Stimulated activated CD4-positive, alpha-beta T cell treated with anti-CD3 and anti-CD28 coated beads, Interleukin-2, amount 100 ng/mL, for 4 hours (primary cell): ENCODE measurements at places on chromosomes 5 and 9.

DNA sequence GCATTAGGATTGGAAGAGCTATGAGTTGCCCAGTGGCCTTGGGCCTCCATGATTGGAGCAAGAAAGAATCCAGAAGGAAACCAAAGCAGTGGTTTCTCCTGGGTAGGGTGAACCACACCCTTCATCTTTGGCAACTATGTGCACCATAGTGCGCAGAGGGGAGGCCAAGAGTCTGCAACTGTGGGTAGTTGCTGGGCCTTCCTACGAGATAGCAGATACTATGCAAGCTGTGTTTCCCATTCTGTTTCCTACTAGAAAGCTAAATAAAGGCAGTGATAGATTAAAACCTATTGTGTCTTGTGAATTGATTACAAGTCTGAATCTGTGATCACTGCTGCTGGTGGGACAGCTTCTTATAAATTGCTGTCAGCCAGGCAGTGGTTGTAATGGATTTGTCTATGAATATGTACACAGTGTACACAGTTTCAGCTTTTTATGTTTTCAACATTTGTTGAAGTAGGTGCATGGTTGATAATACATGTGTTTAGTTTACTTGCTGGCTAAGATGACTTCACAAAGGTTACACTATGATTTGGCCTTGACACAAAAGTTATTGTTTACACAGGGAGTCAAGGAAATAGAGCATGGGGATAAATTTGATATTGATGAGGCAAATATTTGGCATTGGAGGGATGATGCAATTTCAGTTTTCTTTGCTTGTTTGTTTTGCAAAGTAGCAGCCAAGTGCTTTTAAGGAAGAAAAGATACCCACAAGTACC lies 23.7 kb upstream of the PDE8B start:
- DNase-seq, result no peak

GRCh38 chr5:68189171-68189570 lies 26.4 kb upstream of the PIK3R1 start:
- DNase-seq, result no peak

- no peak for DNase-seq
Observed at GRCh38 chr5:23139338-23140171, 286.4 kb upstream of the CDH12 start.

DNA sequence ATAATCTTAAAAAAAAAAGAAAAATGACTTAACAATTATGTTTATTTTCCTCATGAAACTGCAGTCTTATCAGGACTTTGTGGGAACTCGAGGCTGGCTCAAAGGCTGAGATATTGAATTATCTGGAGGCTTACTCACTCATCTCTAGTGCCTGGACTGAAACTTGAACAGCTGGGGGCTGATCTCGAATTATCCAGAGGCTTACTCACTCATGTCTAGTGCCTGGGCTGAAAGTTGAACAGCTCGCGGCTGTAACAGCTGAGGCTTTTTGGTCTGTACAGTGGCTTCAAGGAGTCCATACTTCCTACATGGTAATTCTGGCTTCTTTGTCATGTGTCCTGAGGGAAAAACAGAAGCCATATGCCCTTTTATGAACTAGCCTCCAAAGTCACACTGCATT lies 371.9 kb downstream of the CETN3 start:
- DNase-seq, result no peak

DNA sequence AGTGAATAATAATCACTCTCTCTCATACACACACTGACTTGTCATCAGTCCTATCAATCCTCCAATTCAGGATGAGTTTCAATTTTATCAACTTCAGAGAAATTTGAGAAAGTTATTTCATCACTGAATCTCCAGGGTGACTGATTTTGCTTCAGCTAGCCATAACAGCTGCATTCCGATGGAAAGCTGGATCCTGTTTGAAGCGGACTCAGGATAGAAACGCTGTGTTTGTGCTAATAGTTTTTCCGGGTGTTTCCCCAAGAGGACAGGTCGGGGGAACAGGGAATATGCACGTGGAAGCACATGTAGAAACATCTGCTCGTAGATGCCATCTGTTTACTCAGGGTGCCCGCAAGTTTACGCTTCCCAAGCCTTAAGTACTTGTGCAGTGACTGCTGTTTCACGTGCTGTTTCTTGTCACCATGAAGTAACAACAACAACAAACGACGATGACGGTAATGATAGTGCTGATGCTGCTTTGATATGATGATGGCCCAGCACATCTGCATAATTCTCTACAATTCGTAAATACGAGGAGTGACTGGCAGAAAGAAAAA lies 263.7 kb upstream of the DAPK1 start:
- DNase-seq, result no peak

GRCh38 chr5:80608731-80609130 lies 38.7 kb upstream of the ANKRD34B start:
- DNase-seq, result no peak

GRCh38 chr5:108729242-108729615 lies 18.5 kb upstream of the FER start:
- DNase-seq, result no peak

GRCh38 chr5:59491945-59492344 lies 401.6 kb downstream of the PDE4D start:
- DNase-seq, result no peak

- no peak for DNase-seq
Observed at GRCh38 chr9:132504488-132504887, 77.9 kb upstream of the BARHL1 start.

- DNase-seq, result no peak
Observed at GRCh38 chr9:121949364-121949763, 143.7 kb downstream of the TTLL11 start.

- no peak for DNase-seq
Observed at GRCh38 chr5:132510076-132510475, 19.5 kb upstream of the IRF1 start.

- DNase-seq, result no peak
Observed at GRCh38 chr5:67969631-67970030, 245.9 kb upstream of the PIK3R1 start.

DNA sequence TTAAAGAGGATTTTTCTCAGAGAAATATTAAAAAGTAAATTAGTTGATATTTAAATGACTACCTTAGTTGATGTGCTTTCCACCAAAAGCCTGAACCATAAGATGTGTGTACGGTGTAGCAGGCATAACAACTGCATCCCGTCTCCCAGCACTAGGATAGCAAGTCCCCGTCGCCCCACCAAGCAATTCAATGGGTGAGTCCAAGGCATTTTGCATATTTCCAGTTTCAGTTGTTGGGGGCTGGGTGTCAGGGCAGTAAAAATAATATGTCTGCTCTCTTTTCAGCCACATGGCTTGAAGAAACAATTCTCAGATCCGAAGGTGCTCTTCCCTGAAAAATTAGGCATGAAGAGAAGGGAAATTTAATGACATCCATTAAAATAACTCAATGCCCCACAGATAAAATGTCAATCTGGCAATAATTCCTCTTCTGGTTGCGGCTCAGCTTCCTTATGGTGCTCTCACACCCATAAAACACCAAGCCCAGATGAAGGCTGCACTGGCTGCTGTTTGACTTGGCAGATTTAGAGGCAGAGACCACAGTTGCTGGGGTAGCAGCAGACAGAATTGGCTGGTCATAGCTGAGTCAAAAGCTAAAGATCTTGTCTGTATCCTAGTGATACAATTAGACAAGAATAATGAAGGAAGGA lies 124.4 kb upstream of the ADCY2 start:
- DNase-seq, result no peak

DNA sequence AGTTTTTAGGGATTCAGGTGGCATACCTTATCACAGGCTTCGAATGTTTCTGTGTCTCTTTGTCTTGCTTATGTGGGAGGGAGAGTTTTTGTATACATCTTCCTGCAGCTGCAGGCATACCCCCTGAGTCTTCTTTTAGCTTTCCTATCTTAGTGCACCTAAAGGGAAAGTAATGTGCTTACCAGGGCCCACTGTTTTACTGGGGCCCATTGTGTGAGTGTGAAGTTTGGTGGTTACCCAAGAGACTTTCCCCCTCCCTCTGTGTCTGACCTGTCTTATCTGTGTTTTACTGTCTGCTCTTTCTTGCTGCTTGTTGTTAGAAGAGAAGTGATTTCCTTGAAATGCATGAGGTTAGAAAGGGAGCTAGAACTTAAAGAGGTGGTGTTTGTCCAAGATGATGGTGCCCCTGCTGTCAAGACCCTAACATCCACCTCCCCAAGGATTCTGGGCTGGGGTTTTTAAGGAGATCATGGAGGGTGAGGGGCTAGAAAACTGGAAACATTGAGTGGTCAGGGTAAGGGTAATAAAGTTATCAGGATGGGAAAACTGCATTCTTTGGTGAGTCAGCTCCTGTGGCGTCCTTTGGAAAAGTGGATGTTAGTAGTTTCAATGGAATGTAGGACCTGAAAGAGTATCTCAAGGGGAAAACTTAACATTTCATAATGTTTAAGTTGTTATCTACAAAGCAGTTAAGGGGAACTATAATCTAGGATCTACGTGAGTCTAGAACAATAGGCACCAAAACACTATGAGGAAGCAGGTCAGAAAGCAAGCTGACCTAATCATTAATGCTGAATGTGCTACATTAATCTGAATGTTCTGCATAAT lies 583.5 kb upstream of the TUSC1 start:
- DNase-seq, result no peak

GRCh38 chr9:10946676-10947410 lies 334.0 kb upstream of the PTPRD start:
- no peak for DNase-seq
